HT-29 (cell line): ENCODE measurements at places on chromosomes 11 and 22.

DNA sequence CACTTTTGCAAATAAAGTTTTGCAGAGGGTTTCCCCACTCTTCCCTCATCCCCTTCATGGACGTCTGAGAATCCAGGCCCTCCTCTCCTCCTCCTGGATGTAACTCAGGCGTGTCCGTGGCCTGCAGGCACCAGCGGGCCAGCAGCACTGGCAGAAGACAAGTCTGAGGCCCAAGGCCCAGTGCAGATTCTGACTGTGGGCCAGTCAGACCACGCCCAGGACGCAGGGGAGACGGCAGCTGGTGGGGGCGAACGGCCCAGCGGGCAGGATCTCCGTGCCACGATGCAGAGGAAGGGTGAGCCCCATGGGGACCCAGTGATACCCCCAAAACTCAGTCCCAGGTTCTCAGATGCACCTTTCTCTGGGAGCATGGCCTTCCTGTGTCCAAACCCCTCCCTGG is 14.4 kb downstream of the TUB start:
- DNase-seq, result no peak

DNA sequence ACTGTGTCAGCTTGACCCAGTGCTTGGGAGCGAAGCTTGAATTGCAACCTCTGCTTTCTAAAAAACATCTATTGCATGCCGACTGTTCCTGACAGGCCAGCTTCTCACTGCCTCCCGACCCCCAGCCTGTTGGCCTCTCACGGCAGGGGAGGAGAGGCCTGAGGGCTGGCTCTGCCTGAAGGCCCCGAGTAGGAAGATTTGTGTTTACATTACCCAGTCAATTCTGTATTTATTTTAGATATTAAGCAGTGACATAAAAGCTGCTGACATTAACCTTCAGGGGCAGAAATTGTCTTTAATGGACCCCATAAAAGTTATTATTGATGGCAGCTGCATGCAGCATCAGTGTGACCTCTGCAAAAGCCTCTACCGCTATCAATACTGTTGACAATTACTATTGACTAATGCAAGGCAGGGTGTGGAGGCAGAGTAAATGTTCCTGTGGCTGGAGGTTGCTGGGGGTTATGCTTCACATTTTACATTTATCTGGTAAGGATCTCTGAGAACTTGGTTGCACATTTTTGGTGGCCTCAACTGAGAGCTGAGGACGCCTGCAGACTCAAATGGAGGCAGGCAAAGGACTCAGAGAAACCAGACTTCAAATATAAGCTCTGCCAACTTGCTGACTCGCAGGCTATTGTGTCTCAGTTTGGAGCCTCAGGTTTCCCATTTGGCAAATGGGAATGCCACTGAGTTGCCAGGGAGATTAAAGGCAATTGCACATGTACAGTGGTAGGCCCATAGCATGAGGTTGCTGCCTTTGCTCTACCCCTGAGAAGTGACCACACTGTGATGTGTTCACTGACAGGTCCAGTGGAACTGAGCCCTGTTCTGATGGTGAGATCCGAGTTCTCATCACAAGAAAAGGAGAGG is 380.5 kb downstream of the TENM4 start:
- no peak for DNase-seq

- no peak for DNase-seq
Observed at GRCh38 chr11:123483058-123483457, 53.0 kb downstream of the GRAMD1B start.

- DNase-seq, result no peak
Observed at GRCh38 chr11:126800009-126800408, 200.6 kb downstream of the KIRREL3 start.

DNA sequence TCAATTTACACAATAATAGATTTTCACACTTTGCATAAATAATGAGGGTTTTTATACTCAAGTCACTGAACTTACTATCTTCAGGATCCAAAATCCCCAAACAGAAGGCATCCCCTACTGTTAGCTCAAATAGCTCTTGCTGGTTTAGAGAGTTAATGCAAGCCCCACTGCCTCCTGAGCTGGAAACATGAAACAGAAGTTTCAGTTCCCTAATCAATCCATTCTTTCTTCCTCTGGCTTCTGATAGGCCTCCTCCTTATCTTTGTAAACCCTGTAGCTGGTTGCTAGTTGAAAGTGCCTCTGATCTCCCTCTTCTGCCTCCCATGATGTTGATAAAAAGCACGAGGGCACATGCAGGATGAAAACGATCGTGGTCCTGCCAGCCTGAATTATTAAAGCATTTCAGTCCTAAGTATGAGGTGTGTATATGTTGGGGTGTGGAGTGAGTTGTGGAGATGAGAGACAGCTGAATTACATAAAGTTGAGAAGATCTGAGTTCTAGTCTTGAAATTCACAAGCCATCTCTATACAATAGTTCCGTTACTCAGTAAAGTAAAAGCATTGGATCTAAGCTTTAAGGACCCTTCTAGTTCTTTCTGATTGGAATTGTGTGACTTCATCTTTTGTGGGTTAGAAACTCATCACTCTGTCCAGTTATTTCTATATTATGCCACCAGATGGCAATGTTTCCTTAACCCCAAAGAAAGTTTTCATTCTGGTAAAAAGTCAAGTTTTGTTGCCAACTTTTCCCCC is 35.0 kb upstream of the EHF start:
- peak; percentile 93 for DNase-seq

GRCh38 chr11:45412521-45412920 is 126.4 kb upstream of the SYT13 start:
- no peak for DNase-seq

- DNase-seq, result no peak
Observed at GRCh38 chr11:35689081-35689996, 26.8 kb downstream of the TRIM44 start.

GRCh38 chr22:44578516-44579230 is 80.6 kb upstream of the RTL6 start:
- no peak for DNase-seq

GRCh38 chr11:36074941-36075431 is 131.1 kb downstream of the LDLRAD3 start:
- DNase-seq, result no peak

GRCh38 chr11:24375351-24375750 is 121.5 kb upstream of the LUZP2 start:
- no peak for DNase-seq

GRCh38 chr11:6095798-6096197 is 11.7 kb upstream of the OR56B4 start:
- no peak for DNase-seq

DNA sequence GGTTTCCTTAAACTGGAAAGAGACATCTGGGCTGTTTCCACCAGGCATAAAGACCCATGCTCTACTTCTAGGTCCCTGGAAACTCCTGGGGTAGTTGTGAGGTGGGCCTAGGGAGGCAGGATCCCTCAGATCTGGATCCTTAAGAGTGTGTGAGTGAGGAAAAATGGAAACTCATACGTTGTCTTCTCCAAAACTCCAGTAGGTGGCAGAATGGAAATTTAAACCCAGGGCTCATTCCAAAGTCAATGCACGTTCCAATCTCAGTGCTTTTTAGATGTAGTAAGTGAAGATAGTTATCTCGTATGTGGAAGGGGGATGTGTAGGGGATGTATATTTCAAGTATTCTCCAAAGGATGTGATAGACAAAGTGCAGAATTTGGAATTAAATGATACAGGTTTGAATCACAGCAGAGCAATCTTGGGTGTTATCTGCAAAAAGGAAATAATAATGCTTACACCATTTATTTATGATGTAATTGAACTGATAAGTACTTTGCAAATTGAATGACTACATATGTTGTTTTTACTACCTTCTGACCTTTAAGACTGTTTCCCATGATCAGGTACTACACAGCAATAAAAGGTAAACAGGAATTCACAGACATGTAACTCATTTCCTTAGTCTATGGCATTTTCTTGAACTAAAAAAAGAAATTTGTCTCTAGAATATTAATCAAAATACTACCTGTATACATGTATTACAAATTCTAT is 13.1 kb upstream of the MMP1 start:
- DNase-seq, result peak; percentile 62

DNA sequence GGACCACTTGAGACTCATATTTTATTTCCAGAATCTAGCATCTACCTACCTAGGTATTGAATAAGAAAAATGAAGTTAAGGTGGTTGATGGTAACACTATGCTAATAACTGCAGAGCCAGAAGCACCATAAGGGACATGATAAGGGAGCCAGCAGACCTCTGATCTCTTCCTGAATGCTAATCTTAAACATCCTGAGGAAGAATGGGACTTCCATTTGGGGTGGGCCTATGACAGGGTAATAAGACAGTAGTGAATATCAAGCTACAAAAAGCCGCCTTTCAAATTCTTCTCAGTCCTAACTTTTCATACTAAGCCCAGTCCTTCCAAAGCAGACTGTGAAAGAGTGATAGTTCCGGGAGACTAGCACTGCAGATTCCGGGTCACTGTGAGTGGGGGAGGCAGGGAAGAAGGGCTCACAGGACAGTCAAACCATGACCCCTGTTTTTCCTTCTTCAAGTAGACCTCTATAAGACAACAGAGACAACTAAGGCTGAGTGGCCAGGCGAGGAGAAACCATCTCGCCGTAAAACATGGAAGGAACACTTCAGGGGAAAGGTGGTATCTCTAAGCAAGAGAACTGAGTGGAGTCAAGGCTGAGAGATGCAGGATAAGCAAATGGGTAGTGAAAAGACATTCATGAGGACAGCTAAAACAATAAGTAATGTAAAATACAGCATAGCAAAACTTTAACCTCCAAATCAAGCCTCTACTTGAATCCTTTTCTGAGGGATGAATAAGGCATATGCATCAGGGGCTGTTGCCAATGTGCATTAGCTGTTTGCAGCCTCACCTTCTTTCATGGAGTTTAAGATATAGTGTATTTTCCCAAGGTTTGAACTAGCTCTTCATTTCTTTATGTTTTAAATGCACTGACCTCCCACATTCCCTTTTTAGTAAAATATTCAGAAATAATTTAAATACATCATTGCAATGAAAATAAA is 2.1 kb downstream of the HBB start:
- DNase-seq, result no peak

GRCh38 chr11:18352581-18352980 is 30.2 kb downstream of the GTF2H1 start:
- no peak for DNase-seq

DNA sequence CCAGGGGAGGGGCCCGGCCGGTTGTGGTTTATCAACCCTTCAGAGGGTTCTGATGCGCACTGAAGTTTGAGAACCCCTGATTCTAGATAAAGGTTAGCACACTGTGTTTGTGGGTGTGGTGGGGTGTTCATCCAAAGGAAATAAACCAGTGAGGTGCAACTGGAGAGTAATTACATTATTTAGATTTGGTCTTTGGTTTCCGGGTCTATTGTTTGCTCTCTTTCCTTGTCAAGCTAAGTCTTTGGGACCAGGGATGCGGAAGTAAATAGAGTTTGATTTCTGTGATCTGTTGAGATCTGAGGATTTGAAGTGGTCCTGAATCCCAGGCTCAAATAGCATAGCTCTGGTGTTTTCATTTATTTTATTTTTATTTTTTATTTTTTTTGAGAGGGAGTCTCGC is 50.5 kb upstream of the CLMP start:
- no peak for DNase-seq

DNA sequence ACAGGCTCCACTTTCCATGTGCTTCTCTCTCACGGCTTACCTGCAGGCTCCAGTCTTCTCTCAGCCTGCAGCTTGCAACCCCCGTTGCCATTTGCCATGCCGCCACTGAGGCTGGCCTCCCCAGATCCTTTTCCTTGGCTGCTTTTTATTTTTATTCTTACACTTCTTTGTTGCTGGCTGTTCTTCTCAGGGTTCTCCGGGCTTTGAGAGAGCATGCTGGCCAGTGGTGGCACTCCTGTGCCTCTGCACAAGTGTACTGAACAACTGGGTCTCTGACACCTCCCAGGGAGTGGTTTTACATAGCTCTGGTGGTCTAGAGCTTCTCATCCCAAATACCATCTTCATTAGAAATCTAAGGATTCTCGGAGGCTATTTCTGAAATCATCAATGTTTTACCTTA is 241.7 kb upstream of the MTNR1B start:
- no peak for DNase-seq

DNA sequence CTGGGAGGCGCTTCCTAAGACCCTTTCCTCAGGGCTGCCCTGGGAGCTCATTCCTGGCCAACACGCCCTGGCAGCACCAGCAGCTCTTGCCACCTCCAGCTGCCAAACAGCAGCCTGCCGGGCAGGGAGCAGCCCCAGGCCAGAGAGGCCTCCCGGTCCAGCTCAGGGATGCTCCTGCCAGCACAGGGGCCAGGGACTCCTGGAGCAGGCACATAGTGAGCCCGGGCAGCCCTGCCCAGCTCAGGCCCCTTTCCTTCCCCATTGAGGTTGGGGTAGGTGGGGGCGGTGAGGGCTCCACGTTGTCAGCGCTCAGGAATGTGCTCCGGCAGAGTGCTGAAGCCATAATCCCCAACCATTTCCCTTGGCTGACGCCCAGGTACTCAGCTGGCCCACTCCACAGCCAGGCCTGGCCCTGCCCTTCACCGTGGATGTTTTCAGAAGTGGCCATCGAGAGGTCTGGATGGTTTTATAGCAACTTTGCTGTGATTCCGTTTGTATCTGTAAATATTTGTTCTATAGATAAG is 7.6 kb downstream of the SLC39A13 start:
- DNase-seq, result peak; percentile 86

DNA sequence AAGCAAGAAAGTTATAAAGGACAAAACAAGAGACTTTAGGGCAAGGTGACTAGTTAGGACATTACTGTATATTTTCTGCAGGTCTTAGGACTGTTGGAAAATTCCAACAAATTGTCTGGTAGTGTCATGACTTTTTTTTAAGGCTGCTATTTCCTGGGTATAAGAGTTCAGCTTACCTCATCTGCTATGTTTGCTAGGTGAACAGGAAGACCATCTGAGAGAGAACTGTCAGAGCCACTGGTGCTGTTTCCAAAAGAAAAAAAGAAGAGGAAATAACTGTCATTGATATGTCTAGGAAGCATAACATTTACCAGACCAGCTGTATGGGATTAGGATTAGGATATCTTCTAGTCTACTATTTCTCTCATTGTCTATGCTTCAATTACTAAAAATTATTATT is 26.3 kb upstream of the MTCH2 start:
- no peak for DNase-seq

- no peak for DNase-seq
Observed at GRCh38 chr22:42427167-42427566, 5.0 kb downstream of the NFAM1 start.

GRCh38 chr11:74024261-74025029 is 15.6 kb upstream of the UCP3 start:
- DNase-seq, result no peak

- DNase-seq, result no peak
Observed at GRCh38 chr11:134342572-134343340, 11.0 kb downstream of the GLB1L2 start.

DNA sequence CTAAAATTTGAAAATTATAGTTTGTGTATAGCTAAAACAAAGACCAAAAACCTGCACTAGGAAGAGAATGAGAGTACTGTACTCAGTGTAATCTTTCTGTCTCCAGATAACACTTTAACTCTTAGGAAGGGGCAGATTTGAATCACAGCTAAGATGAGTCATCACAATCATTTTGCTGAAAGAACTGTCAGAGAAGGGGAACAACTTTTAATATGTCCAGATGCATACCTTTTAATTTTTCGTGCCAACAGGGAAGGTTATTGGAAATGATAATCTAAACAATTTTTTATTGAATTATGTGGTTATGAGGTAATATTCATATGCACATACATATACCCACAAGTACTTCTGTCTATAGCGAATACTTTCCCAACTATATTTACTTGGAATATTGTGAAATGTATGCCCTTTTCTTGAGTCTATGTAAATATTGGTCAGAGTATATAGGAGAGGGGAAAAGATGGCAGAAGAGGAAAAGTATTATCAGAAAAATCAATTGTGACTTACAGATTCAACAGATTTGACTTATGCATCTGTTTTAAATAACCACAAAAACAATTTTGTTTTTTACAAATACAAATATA is 51.1 kb upstream of the MUC15 start:
- DNase-seq, result peak; percentile 63

GRCh38 chr11:72220696-72221363 is 3.7 kb upstream of the INPPL1 start:
- no peak for DNase-seq
